Anterior cingulate cortex (tissue), 58 donors: ENCODE measurements at places on chromosomes 7 and 10.

GRCh38 chr10:96645191-96645721, 58.4 kb upstream of the TM9SF3 start:
- no peak for DNase-seq

GRCh38 chr7:2853147-2853546, 9.0 kb upstream of the GNA12 start:
- DNase-seq: no peak

DNA sequence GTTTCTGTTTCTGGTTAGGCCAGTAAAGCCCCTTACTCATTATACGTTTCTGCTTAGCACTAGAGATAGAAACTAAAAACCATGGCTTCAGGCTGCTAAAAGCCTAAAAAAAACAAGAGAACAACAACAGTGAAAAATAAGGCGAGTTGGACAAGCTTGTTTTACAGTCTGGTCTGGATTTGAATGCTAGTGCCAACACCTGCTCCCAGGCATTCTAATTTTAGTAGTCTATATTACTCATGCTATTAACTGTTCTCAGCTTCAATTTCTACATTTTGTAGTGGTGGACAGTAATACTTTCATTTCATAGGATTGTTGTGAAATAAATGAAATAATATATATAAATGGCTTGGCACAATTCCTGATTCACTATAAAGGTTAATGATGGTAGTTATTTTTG, 108.5 kb downstream of the HBP1 start:
- DNase-seq: no peak

DNA sequence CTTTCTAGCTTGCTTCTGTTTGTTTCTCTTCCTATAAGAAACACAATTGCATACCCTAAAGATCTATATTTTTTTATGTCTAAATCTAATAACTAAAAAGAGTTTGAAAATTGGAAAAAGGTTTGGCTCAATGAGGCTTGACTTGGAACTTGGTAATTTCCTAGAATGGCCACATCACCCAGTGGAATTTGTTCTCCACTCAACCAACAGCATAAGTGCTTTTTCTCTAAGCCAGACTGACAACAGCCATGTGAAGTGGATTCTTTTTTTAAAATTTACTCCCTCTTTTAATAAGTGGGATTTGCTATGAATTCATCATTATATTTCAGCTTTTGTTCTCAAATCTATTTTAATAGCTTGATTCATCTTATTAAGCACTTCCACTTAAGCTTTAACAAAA, 33.8 kb downstream of the GBF1 start:
- DNase-seq: no peak

GRCh38 chr10:86963341-86963919, 4.9 kb upstream of the ADIRF start:
- no peak for DNase-seq
